GM19239 (cell line): ENCODE measurements at places on chromosomes 7 and 10.

GRCh38 chr10:88006261-88006660, 142.8 kb downstream of the PTEN start:
- DNase-seq, result no peak

DNA sequence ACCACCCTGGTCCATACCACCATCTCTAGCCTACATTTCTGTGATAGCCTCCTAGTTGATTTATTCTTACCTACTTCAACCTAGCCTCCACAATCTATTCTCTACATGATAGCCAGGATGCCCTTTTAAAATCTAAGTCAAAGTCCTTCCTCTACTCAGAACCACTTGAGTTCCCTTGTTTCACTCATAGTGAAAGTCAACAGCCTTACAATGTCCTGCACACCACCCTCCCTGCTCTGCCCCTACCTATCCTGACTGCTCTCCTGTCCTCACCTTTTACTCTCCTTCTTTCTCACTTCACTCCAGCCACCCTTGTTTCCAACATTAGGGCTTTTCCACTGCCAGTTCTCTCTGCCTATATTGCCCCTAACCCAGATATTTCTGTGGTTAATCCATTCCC, 146.7 kb downstream of the GRM3 start:
- no peak for DNase-seq

DNA sequence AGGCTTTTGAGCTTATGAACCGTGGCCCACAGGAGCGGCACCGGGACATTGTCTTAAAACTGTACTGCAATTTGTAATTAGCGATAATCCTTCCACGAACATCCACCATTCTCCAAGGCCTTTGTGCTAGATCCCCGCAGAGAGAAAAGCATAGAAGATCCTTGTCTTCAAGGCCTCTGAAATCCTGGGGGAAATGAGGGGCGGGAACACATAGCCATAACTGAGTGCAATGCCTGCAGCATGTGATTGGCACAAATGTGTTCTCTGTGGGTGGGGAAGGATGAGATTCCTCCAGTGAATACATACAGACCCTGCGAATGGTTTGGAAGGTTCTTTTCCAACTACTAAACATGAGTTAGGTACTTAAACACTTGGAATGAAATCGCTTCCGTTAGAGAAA, 25.9 kb upstream of the PROSER2 start:
- no peak for DNase-seq

GRCh38 chr10:132684164-132684891, 101.6 kb downstream of the NKX6-2 start:
- peak; percentile 63 for DNase-seq

GRCh38 chr7:154960063-154960790, 42.7 kb downstream of the PAXIP1 start:
- DNase-seq, result no peak

DNA sequence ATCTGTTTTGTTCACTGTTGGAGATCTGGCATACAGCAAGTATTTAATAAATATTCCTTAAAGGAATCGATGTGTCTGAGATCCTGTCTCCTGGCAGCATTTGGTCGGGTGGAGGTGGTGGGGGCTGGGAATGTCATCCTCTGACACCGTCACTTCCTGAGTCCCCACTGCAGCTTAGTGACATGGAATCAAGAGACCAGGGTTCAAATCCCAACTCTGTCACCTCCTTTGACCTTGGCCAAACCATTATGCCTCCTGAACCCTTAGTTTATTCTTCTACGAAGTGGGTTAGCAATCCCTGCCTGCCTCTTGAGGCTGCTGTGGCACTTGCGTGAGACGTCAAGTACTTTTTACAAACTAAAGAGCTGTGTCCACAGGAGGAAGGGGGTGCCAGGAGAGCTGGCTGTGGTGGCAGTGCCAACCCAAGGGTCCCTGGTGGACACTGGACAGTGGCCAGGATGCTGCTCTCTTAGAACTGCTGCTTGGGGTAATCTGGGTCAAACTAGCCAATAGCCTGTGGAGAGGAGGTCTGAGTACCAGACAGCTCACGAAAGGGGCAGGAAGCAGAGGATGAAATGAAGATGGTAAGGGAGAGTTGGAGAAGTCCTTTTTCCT, 8.0 kb upstream of the ZMIZ1 start:
- no peak for DNase-seq

DNA sequence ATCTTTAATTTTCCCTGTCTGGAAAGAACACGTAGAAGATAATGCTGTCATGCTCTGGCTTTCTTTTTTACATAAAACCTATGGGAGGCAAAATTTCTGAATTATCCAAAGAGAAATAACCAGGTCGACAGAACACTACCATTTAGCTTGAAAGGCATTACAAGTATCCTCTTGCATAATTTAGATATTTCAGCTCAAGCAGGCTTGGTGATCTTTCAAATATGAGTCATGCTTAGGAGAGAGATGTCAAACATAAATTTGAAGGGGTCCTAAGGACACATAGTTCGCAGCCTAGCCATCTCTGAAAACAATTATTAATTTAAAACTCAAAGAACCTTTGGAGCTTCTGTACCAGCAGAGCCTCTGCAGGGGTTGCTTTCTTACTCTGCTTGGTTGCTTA, 100.9 kb downstream of the FAS start:
- no peak for DNase-seq
